ENCODE measurements at places on chromosomes 4 and X. TPM values are rescaled to one million over a fixed set of nuclear protein-coding genes. Genes with fewer than 3 reads are reported as not detected.

The ARMCX2 gene
- total RNA-seq = 89.6 TPM

The NDST3 gene
- not detected for total RNA-seq

The FGG gene
- total RNA-seq = not detected

The PASD1 gene
- total RNA-seq = not detected

The CD38 gene
- under 0.01 TPM for total RNA-seq

The DMP1 gene
- not detected for total RNA-seq

The USP27X gene
- total RNA-seq = 4.1 TPM

The MAGEA9B gene
- total RNA-seq = not detected

The NLGN3 gene
- total RNA-seq = 0.36 TPM

The CCKAR gene
- 2.5 TPM for total RNA-seq

The CCNA2 gene
- total RNA-seq = 8.0 TPM

The CNOT6L gene
- 17.4 TPM for total RNA-seq

The MAGEB6 gene
- not detected for total RNA-seq

The ZNF185 gene
- 1.1 TPM for total RNA-seq

The DSPP gene
- not detected for total RNA-seq

The FRMPD3 gene
- total RNA-seq = under 0.01 TPM

The AVPR2 gene
- total RNA-seq = not detected

The DNAAF6 gene
- not detected for total RNA-seq

The FAM9C gene
- not detected for total RNA-seq

The FAM47E gene
- under 0.01 TPM for total RNA-seq

The PAGE2 gene
- not detected for total RNA-seq

The WDR45 gene
- 97.5 TPM for total RNA-seq

The PNCK gene
- total RNA-seq = 0.29 TPM

The ANXA3 gene
- total RNA-seq = 2.1 TPM

The NPY2R gene
- 0.36 TPM for total RNA-seq

The NMU gene
- not detected for total RNA-seq

The FGF2 gene
- 69.2 TPM for total RNA-seq

The NDST4 gene
- not detected for total RNA-seq

The MRPS18C gene
- total RNA-seq = 13.8 TPM

The SLC34A2 gene
- not detected for total RNA-seq

The CLGN gene
- 0.72 TPM for total RNA-seq

The MYOZ2 gene
- total RNA-seq = 0.29 TPM

The SGMS2 gene
- 148 TPM for total RNA-seq

The MFAP3L gene
- total RNA-seq = 8.0 TPM

The KIAA1210 gene
- not detected for total RNA-seq

The NSG1 gene
- total RNA-seq = not detected

The GPRASP3 gene
- total RNA-seq = 3.3 TPM

The CT45A5 gene
- total RNA-seq = not detected

The UPF3B gene
- 1.8 TPM for total RNA-seq

The SPANXB1 gene
- not detected for total RNA-seq

The NLGN4X gene
- total RNA-seq = 11.5 TPM

The SYNPO2 gene
- total RNA-seq = 20.9 TPM

The DGAT2L6 gene
- not detected for total RNA-seq

The MAGED4B gene
- total RNA-seq = 24.6 TPM

The TMA16 gene
- total RNA-seq = 25.9 TPM

The FSTL5 gene
- total RNA-seq = not detected

The HTN1 gene
- total RNA-seq = not detected

The SPIN2A gene
- 0.59 TPM for total RNA-seq

The PROM1 gene
- total RNA-seq = not detected

The FGF16 gene
- under 0.01 TPM for total RNA-seq

The NOX1 gene
- not detected for total RNA-seq

The NAT8L gene
- total RNA-seq = under 0.01 TPM

The POU3F4 gene
- total RNA-seq = not detected

The ITIH6 gene
- total RNA-seq = not detected

The CXCL6 gene
- total RNA-seq = not detected

The CENPC gene
- total RNA-seq = 19.9 TPM

The TEX13A gene
- total RNA-seq = not detected
